Stimulated activated CD8-positive, alpha-beta memory T cell treated with anti-CD3 and anti-CD28 coated beads, Interleukin-4, amount 100 ng/mL, for 1 hour (primary cell): ENCODE measurements at places on chromosomes 2 and 18.

DNA sequence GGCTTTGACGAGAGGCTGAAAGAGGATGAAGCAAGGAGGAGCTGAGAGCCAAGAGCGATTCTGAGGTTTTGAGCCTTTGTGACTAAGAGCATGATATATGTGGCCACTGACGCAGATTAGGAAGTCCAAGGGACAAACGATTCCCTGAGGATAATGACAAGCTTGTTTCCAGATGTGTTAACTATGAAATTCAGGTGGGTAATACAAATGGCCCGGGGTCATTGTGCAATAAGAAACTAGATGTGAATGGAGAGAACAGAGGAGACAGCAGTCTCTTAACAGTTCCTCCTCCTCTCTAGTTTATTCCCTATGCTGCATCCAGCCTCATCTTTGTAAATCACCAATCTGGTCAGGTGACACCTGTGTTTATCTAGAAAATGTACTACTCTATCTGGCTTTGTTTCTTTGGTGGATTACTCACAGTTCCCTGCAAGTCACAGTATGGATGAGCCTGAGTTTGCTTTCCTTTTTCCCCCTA, 84.2 kb downstream of the SOCS6 start:
- DNase-seq = no peak

DNA sequence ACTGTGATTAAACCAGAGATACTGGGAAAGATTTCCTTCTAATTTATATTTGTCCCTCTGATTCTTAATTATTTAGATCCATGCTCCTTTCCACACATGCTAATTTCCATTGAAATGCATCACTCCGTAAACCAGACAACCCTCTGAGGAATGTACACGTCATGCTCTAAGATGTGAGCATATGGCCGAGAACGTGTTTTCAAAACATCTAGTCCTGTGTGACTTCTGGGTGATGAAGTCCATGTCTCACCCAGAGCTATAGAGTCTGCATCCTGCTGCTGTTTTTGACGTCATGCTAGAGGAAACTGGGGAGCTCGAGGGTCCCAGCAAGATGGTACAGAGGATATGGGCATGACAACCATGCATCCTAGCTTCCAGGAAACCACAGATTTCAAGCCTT, 53.6 kb downstream of the CAPN13 start:
- no peak for DNase-seq

DNA sequence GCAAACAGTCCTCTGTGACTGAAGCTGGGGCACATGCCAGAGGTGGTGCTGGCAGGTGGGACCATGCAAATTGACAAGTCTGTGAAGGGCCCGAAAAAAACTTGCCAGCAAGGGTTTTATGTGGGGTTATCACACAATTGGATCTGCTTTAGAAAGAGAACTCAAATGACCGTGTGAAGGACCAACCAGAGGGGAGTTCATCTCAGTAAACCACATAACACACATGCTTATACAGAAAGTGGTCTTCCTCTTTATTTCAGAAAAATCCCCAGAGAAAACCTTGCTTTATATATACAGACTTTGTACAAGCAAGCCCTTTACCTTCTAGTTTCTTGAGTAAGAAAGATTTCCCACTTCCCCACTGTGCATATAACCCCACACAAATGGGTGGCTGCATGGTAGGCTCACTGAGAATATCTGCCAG, 46.7 kb downstream of the KIDINS220 start:
- DNase-seq = no peak

- no peak for DNase-seq
Observed at GRCh38 chr18:22983175-22983574, 50.0 kb downstream of the RBBP8 start.

DNA sequence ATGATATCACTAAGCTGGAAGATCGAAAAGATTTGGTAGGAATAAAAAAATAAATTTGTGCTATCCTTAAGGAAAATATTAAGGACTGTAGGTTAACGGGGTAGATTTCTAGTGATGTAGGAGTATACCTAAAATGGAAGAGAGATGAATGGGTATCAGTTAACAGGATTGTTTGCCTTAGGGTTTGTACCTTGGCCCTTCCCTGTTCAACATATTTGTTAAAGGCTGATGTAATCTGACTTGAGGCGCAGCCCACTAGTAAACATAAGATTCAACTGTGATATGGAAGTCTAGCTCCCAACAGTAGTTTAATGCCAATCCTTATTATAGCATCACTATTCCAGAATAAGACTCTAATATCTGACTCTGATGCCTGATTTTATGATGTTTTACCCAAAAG, 685.2 kb downstream of the DCC start:
- DNase-seq = no peak

GRCh38 chr2:98893911-98894321, 42.1 kb downstream of the CRACDL start:
- DNase-seq = no peak

- DNase-seq = no peak
Observed at GRCh38 chr2:119308793-119309330, 57.8 kb downstream of the C2orf76 start.

- no peak for DNase-seq
Observed at GRCh38 chr18:12041561-12041960, 52.1 kb upstream of the ANKRD62 start.

DNA sequence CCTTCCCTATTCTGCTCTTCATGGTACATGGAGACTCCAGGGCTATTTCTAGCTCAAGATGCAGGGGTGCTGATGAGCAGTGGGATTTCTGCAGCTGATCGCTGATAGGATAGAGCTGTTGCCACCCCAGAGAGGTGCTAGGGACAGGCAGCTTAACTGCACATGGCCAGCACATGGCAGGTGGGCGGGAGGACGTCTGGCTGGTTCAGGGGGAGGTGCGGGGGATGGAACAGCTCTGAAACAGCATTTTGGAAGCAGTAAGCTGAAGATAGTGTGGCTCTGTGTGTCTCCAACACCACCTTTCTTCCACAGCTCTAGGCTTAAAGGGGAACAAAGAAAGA, 151.9 kb upstream of the PELI1 start:
- DNase-seq = no peak

- DNase-seq = no peak
Observed at GRCh38 chr2:95730813-95731212, 139.0 kb downstream of the TRIM43 start.

GRCh38 chr2:126905991-126906390, 7.3 kb downstream of the TEX51 start:
- DNase-seq = no peak

GRCh38 chr2:2296400-2296799, 34.7 kb downstream of the MYT1L start:
- no peak for DNase-seq

GRCh38 chr2:68811364-68811763, 59.8 kb downstream of the BMP10 start:
- no peak for DNase-seq

DNA sequence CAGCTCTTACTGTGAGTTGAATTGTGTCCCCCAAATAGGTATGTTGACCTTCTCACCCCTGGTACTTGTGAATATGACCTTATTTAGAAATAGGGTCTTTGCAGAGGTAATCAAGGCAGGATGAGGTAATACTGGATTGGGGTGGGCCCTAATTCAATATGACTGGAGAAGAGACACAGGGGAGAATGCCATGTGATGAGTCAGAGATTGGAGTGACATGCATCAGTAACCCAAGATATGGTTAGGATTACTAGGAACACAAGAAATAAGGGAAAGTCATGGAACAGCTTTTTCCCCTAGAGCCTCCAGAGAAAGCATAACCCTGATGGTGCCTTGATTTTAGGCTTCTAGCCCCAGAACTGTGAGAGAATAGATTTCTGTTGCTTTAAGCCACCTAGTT, 37.0 kb upstream of the ATP5MC3 start:
- no peak for DNase-seq

GRCh38 chr2:32732120-32732519, 104.3 kb downstream of the TTC27 start:
- no peak for DNase-seq

GRCh38 chr2:55010915-55011314, 39.3 kb downstream of the RTN4 start:
- no peak for DNase-seq

DNA sequence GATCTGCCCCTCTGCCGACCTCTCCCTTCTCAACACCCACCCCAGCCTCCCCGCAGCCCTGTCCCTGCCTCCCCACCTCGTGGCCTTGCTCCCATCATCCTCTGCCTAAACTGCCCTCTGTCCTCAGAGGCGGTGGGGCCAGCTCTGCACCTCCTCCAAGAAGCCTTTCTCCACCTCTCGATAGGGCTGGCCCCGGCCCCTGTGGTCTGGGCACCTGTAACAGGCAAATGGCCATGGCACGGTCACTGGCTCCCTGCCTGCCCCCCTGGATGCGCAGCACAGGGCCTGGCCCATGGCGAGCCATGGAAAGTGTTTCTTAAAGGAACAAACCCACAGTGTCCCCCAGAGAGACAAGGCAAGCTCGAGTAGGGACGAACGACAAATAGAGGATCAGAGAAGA, 42.0 kb downstream of the MYO7B start:
- no peak for DNase-seq

- no peak for DNase-seq
Observed at GRCh38 chr18:58464104-58464625, 164.7 kb downstream of the ALPK2 start.

- no peak for DNase-seq
Observed at GRCh38 chr18:58336605-58337004, 292.3 kb downstream of the ALPK2 start.

DNA sequence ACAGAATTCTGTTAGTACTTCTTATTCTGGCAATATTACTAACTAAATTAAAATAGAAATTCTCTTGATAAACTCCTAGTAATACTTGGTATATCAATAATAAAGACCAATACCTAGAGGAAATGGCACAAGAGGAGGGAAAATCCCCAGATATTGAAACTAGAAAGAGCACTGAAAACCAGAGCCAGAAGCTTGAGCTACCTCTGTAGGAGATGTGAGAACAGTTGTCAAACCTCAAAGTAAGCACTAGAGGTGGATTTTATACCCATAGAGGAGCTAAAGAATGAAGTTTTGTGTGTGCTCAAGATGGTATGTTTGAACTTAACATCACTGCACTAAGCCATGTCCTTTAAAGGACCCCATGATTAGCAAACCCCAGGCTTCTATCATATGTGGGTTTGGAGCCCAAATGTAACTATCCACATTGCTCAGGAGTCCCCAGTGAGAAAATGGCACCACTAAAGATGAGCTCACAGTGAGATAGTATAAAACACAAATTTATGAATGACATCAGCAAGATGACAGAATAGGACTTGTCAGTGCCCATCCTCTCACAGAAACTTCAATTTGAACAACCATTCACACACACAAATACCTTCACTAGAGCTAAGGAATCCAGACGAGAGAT, 122.1 kb downstream of the PKP4 start:
- DNase-seq = no peak

- no peak for DNase-seq
Observed at GRCh38 chr18:29753379-29753778, 1289.2 kb downstream of the DSC3 start.

GRCh38 chr2:29373870-29374269, 258.7 kb downstream of the CLIP4 start:
- DNase-seq = no peak

DNA sequence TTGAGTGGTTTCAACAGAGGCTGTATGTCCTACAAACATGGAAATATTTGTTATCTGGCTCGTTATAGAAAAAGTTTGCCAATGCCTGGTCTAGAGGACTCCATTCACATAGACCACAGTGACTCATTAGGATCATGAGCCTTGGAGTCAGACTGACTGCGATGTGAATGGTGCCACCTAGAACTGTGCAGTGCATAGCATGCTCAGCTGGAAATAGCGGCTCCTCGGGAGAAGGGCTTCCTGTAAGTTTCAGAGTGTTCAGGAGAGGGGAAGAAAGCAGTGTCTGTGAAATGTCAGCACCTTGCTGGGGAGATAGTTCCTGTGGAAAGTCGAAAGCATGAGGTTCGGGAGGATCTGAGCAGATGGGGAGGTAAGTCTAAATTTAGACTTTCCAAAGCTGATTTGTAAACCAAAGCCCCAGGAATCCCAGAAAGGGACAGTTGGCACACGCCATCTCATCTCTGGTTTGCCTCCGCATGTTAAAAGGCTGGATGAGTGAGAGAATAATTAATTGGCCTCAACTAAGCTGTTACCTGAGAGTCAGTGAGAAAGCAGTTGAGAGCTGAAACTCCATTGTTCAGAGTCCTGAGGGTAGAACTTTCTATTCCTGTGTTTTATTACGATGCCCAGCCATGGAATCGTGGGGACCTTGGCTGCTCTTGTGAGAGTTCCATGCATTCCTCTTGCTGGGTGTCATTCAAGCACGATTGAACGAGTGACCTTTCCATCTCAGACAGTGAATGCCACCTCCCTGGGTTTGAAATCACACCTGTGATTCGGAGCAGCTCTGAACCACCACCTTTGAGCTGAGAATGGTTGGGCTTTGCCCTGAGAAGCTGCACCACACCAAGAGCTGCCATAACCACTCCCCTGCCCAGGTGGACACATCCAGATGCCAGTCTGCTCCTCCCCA, 99.5 kb downstream of the MAPK4 start:
- no peak for DNase-seq

DNA sequence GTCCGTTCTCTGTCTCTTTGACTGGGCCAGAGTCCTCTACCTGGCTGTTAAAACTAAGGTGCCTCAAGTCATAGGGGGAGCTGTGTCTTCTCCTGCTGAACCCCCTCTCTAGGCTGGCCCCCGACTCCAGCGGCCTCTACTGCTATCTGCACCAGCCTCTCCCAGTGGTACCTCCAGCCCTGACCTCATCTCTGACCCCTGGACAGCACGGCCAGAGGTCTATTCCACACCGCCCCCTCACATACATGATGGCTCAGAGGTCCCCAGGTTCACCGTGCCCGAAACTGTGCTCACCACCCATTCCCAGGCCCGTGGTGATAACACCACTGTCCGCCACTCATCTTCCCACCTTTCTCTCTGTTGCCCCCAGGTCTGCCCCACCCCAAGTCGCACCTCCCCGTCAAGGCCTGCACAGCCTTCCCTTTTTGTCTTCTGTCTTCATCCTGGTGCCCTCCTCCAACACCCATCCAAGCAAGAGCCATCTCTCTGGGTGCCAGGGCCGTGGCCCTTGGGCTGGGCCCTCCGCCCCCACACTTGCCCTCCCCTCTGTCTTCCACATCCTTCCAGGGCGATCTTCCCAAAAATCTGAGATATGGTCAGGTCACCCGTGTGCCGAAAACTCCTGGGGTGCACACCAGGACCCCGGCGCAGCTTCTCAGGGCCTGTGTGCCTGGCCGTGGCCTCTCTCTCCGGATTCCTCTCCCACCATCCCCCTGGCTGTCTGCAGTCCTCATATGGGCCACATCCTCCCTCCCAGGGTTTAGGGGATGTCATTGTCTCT, 134.4 kb upstream of the ID2 start:
- no peak for DNase-seq
